ENCODE measurements at places on chromosomes 4 and X. TPM values are rescaled to one million over a fixed set of nuclear protein-coding genes. Genes with fewer than 3 reads are reported as not detected.

ITGB1BP2 gene
- 0.19 TPM for total RNA-seq

TACR3 gene
- total RNA-seq, result not detected

ARSH gene
- not detected for total RNA-seq

ERVMER34-1 gene
- 0.23 TPM for total RNA-seq

MGARP gene
- not detected for total RNA-seq

- DNase-seq, result no peak
- H3K27ac ChIP-seq, result no peak overlapping the region
- H3K36me3 ChIP-seq, result no peaks in the 10 kb centered on the region
- no peaks in the 10 kb centered on the region for H3K27me3 ChIP-seq
- no peaks in the 10 kb centered on the region for H3K4me1 ChIP-seq
These were observed 36.7 kb upstream of the TMEM164 start for GRCh38 chrX:109966246-109966645.

DNA sequence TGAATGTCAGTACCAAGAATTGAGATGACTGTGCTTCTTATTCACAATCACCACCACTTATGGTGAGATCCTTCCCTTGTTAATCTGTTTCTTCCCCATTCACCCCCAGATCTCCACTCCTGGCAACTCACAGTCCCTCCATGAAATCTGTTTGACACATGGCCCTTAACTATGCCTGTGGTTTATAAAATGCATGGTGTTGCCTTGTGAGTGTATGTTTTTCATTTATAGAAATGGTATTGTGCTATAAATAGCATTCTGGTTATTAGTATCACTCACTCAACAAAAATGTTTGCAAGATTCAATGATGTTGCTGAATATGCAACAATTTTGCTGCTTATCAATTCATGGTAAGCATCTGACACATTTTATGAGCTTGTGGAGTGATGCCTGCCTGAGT, 131.0 kb downstream of the PRKX start:
- H3K4me3 ChIP-seq, result no peak overlapping the region
- no peak for DNase-seq
- H3K27ac ChIP-seq, result no peak overlapping the region
- H3K36me3 ChIP-seq, result no peaks in the 10 kb centered on the region
- no peaks in the 10 kb centered on the region for H3K27me3 ChIP-seq

DNA sequence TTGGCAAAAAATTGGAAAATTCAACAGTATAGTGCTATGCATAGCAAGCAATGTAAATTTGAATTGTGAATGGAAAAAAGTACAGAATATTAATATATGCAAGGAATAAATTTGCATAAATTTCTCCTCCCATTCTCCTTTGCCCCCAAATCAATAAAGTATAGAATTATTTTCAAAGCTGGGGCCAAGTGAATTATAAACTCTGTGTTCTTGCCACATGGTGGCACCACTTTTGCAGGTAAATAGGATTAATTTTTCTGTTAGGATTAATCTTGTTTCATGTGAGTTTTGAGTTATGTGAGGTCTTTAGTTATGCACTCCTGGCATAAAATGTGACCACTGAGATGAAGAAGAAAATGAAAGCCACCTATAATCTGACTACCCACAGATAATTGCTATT, 19.9 kb downstream of the COPS4 start:
- H3K4me3 ChIP-seq, result no peak overlapping the region
- no peak overlapping the region for H3K27ac ChIP-seq
- no peaks in the 10 kb centered on the region for H3K36me3 ChIP-seq
- H3K27me3 ChIP-seq, result no peaks in the 10 kb centered on the region

- no peaks in the 10 kb centered on the region for H3K27me3 ChIP-seq
- no peaks in the 10 kb centered on the region for H3K4me1 ChIP-seq
- no peak for DNase-seq
- no peak overlapping the region for H3K27ac ChIP-seq
These were observed 131.2 kb downstream of the FRMPD4 start for GRCh38 chrX:12269484-12269883.

- H3K36me3 ChIP-seq, result no peaks in the 10 kb centered on the region
- no peaks in the 10 kb centered on the region for H3K4me1 ChIP-seq
- H3K27ac ChIP-seq, result no peak overlapping the region
- no peak for DNase-seq
- H3K4me3 ChIP-seq, result no peak overlapping the region
- H3K27me3 ChIP-seq, result peaks cover 3% of the 10 kb centered on the region
These were observed 105.7 kb upstream of the PRPS2 start for GRCh38 chrX:12685541-12685940.

DNA sequence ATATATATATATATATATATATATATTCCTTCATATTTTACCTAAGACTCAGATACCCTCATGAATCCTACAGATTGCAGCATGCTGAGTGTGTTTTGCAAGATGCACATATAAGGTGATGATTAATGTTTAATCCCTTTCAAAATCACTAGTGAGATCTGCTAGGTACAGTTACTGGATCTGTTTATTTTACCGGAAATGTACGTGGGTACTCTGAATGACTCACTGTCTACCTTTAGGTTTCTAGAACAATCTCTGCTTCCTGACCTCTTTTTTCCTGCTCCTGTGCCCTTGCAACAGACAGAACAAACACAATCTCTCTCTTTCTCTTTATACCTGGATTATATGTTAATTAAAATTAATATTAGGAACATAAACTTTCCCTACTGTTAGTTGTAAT, 379.6 kb downstream of the FAM133A start:
- no peak overlapping the region for H3K27ac ChIP-seq
- no peak for DNase-seq
- H3K36me3 ChIP-seq, result no peaks in the 10 kb centered on the region
- H3K4me3 ChIP-seq, result no peak overlapping the region
- no peaks in the 10 kb centered on the region for H3K4me1 ChIP-seq
- H3K27me3 ChIP-seq, result peaks cover 4% of the 10 kb centered on the region

- no peaks in the 10 kb centered on the region for H3K4me1 ChIP-seq
- H3K36me3 ChIP-seq, result no peaks in the 10 kb centered on the region
- H3K27me3 ChIP-seq, result no peaks in the 10 kb centered on the region
- no peak overlapping the region for H3K27ac ChIP-seq
- no peak overlapping the region for H3K4me3 ChIP-seq
These were observed 3.9 kb downstream of the ARSJ start for GRCh38 chr4:113975578-113975977.

GRCh38 chr4:146191766-146192458, 16.4 kb downstream of the LSM6 start:
- H3K27ac ChIP-seq, result no peak overlapping the region
- H3K4me3 ChIP-seq, result no peak overlapping the region
- H3K27me3 ChIP-seq, result no peaks in the 10 kb centered on the region
- no peaks in the 10 kb centered on the region for H3K4me1 ChIP-seq
- peaks cover 2% of the 10 kb centered on the region for H3K36me3 ChIP-seq
- no peak for DNase-seq

GRCh38 chr4:121656269-121656641, 40.5 kb downstream of the ANXA5 start:
- no peaks in the 10 kb centered on the region for H3K36me3 ChIP-seq
- H3K4me1 ChIP-seq, result no peaks in the 10 kb centered on the region
- no peaks in the 10 kb centered on the region for H3K27me3 ChIP-seq
- H3K27ac ChIP-seq, result no peak overlapping the region

GRCh38 chrX:123185721-123186120, 1.6 kb downstream of the GRIA3 start:
- H3K4me1 ChIP-seq, result no peaks in the 10 kb centered on the region
- no peaks in the 10 kb centered on the region for H3K27me3 ChIP-seq
- no peak for DNase-seq
- H3K36me3 ChIP-seq, result no peaks in the 10 kb centered on the region

DNA sequence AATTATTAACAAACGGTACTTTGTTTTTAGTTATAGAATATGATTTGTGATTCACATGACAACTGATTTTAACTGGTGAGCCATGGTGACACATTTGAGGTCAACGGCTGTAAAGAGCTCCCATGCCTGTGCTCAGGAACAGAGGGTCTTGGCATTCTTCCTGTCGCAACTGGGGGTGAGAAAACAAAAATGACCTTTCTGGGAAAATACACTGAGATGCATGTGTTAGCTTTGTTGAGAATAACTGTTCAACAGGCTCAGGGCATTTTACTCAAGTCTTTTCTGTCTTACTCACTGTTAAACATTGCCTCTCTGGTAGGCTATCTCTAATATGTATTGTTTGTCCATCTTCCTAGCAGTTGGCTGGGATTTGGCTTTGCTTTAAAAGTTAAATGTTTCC, 57.1 kb upstream of the HPGD start:
- no peak for DNase-seq
- H3K4me3 ChIP-seq, result no peak overlapping the region
- H3K27ac ChIP-seq, result no peak overlapping the region
- no peaks in the 10 kb centered on the region for H3K4me1 ChIP-seq
- H3K36me3 ChIP-seq, result no peaks in the 10 kb centered on the region

DNA sequence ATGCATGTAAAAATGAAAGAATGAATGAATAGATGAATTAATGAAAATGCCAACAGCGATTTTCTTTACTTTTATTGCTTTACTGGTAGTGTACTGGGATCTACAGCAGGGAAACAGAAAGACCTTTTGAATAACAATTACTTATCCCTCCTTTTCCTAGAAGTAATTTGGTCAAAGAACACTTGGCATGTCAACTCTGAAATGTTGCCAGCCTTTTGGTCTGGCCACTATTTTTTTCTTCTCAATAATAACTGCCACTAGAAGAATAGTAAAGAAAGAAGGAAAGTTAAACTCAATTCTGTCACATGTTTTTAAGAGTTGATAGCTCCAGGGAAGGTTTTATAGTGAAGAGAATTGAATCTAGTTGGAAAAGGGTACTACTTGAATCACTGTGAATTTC, 52.9 kb downstream of the EPHA5 start:
- no peaks in the 10 kb centered on the region for H3K4me1 ChIP-seq
- no peak for DNase-seq

All from pancreas (tissue), 10 donors.